ENCODE measurements at places on chromosomes 5 and 9. TPM values are rescaled to one million over a fixed set of nuclear protein-coding genes. Genes with fewer than 3 reads are reported as not detected.
A peak's percentile ranks its signal among the peaks of the same experiment; 100 is the strongest.

DCTN3 gene
- total RNA-seq = 89.4 TPM

CDC20B gene
- not detected for total RNA-seq

CDO1 gene
- total RNA-seq = 3.2 TPM

TLX3 gene
- not detected for total RNA-seq

CCDC183 gene
- total RNA-seq = not detected

ZNF454 gene
- total RNA-seq = 3.4 TPM

PCDHGB6 gene
- total RNA-seq = 4.5 TPM

OR2K2 gene
- not detected for total RNA-seq

MIGA2 gene
- total RNA-seq = 27.7 TPM

PFN3 gene
- total RNA-seq = not detected

HSPB3 gene
- total RNA-seq = not detected

GDA gene
- total RNA-seq = not detected

KIAA1958 gene
- 28.6 TPM for total RNA-seq

- no peaks in the 10 kb centered on the region for H3K36me3 ChIP-seq
- H3K4me1 ChIP-seq = no peaks in the 10 kb centered on the region
- no peaks in the 10 kb centered on the region for H3K27me3 ChIP-seq
- no peak for DNase-seq
- no peak overlapping the region for H3K27ac ChIP-seq
Observed at GRCh38 chr9:89519366-89519805, 21.5 kb upstream of the SEMA4D start.

DNA sequence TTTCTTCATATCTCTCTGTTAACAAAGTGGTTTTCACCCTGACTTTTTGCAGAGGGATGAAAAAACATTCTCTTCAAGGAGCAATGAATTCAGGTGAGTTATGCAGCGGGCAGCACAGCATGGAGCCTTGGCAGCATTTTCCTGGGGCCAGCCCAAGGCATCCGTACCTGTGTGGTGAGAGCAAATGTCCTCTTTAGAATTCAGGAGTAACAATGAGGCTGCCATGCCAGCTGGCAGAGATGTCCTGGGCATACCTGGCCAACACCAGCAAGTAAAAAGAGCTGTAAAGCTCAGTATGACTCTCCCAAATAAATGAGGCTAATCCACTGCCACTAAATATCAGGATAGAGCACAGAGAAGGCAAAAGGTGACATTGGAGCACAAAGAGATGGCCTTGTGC is 277.6 kb upstream of the TRPC7 start:
- peaks cover 62% of the 10 kb centered on the region for H3K27me3 ChIP-seq
- no peaks in the 10 kb centered on the region for H3K36me3 ChIP-seq
- no peak overlapping the region for H3K4me3 ChIP-seq
- H3K4me1 ChIP-seq = no peaks in the 10 kb centered on the region
- no peak overlapping the region for H3K27ac ChIP-seq

DNA sequence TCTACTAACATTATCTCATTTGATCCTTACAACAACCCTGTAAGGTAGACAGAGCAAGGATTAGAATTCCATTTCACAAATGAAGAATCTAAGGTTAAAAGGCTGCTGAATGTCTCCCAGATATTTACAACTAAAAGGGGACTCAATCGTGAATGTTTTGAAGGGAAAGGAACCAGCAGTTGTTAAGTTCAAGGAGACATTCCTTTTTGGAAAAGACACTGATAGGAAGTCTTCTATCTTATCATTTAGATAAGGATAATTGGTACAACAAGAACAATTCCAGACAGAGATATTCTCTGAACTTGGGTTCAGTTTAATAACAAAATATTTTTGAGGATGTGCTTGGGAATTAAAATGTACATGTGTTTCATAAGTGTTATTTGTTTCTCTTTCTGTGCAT is 37.5 kb upstream of the CER1 start:
- no peak for DNase-seq
- H3K27ac ChIP-seq = no peak overlapping the region
- no peak overlapping the region for H3K4me3 ChIP-seq

GRCh38 chr9:80489329-80489728 is 917.6 kb downstream of the TLE4 start:
- no peak for DNase-seq
- peaks cover 6% of the 10 kb centered on the region for H3K4me1 ChIP-seq
- no peak overlapping the region for H3K4me3 ChIP-seq

- H3K36me3 ChIP-seq = peaks cover 56% of the 10 kb centered on the region
- H3K4me3 ChIP-seq = no peak overlapping the region
- peak overlapping the region; percentile 41 for H3K27ac ChIP-seq
Observed at GRCh38 chr9:100108559-100108958, 9.5 kb downstream of the INVS start.

DNA sequence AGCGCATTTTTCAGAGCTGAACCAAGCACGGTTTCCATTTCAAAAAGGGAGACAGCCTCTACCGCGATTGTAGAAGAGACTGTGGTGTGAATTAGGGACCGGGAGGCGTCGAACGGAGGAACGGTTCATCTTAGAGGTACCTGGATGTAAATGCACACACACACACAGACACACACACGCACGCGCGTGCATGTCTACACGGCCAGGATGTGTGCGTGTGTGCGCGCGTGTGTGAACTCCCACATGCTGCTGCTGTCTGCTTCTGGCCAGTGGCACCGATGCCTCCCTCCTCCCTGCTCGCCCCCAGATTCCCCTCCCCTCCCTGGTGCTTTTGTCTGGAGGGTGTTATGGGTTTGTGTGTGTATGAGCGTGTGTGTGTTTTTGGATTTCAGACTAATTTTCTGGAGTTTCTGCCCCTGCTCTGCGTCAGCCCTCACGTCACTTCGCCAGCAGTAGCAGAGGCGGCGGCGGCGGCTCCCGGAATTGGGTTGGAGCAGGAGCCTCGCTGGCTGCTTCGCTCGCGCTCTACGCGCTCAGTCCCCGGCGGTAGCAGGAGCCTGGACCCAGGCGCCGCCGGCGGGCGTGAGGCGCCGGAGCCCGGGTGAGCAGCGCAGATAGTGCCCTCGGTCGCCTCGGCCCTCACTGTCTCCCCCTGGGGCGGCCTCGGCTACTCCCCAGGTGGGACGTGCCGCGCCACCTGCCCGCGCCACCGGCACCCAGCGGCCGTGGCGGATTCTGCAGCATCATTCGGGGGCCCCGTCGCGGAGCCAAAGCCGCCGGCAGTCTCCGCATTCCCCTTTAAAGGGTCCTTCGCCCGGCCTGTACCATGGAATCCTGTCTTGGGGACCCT is at the start of gene NTRK2:
Gene NTRK2 (plus strand): TSS at position 442 of the 850 bp plus-strand sequence. CDS start 1,020 bp downstream, outside the sequence.
- no peaks in the 10 kb centered on the region for H3K36me3 ChIP-seq
- H3K4me3 ChIP-seq = peak within 1 kb of the TSS; percentile 31
- peaks cover 5% of the 10 kb centered on the region for H3K4me1 ChIP-seq
- peaks cover 87% of the 10 kb centered on the region for H3K27me3 ChIP-seq
- peak; percentile 18 for DNase-seq
- no peak within 1 kb of the TSS for H3K27ac ChIP-seq

DNA sequence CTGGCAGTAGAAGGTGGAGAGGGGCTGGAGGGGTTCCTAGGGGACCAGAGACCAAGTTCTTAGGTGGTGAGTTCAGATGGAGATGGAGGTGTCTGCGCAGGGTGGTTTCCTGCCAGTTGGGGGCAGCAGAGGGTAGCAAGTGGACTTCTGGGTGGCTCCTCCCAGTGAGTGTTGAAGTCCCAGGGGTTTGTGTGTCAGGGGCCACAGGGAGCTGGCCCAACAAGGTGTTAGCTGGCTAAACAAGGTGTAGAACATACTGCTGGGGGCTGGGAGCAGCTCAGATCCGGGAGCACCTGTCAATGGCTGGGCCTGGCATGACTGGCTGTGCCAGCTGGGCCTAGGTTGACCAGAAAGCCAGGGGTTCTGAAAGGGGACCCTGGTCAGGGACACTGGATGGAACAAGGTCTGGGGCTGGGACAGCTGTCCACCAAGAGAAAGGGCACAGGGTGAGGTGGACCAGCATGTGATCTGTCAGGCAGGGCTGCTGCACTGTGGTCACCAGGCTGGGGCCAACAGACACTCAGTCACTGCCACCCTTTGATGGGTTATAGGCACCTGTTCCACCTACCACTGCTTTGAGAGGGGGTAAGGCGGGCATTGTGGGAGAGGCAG is 35.6 kb downstream of the DAB2IP start:
- H3K27ac ChIP-seq = no peak overlapping the region
- H3K4me1 ChIP-seq = no peaks in the 10 kb centered on the region
- H3K27me3 ChIP-seq = no peaks in the 10 kb centered on the region
- H3K36me3 ChIP-seq = no peaks in the 10 kb centered on the region
- DNase-seq = peak; percentile 73
- no peak overlapping the region for H3K4me3 ChIP-seq

GRCh38 chr9:127075624-127076372 is 46.6 kb downstream of the ANGPTL2 start:
- H3K36me3 ChIP-seq = no peaks in the 10 kb centered on the region
- DNase-seq = peak; percentile 6
- no peak overlapping the region for H3K4me3 ChIP-seq
- H3K27ac ChIP-seq = no peak overlapping the region
- H3K4me1 ChIP-seq = no peaks in the 10 kb centered on the region

GRCh38 chr5:176369934-176370711 is 4.8 kb downstream of the ARL10 start:
- peaks cover 4% of the 10 kb centered on the region for H3K36me3 ChIP-seq
- no peak overlapping the region for H3K4me3 ChIP-seq
- no peaks in the 10 kb centered on the region for H3K4me1 ChIP-seq
- H3K27me3 ChIP-seq = no peaks in the 10 kb centered on the region
- H3K27ac ChIP-seq = no peak overlapping the region

- no peaks in the 10 kb centered on the region for H3K27me3 ChIP-seq
- H3K36me3 ChIP-seq = no peaks in the 10 kb centered on the region
- no peaks in the 10 kb centered on the region for H3K4me1 ChIP-seq
- H3K4me3 ChIP-seq = no peak overlapping the region
- no peak overlapping the region for H3K27ac ChIP-seq
- DNase-seq = no peak
Observed at GRCh38 chr5:169827769-169828168, 152.5 kb downstream of the INSYN2B start.

- no peaks in the 10 kb centered on the region for H3K27me3 ChIP-seq
- no peak overlapping the region for H3K4me3 ChIP-seq
- no peaks in the 10 kb centered on the region for H3K4me1 ChIP-seq
- DNase-seq = no peak
Observed at GRCh38 chr5:14327624-14328023, 184.5 kb downstream of the TRIO start.

GRCh38 chr5:175146733-175147132 is 297.2 kb downstream of the DRD1 start:
- no peaks in the 10 kb centered on the region for H3K4me1 ChIP-seq
- no peak overlapping the region for H3K4me3 ChIP-seq
- H3K36me3 ChIP-seq = no peaks in the 10 kb centered on the region
- DNase-seq = no peak
- no peaks in the 10 kb centered on the region for H3K27me3 ChIP-seq

- no peak overlapping the region for H3K27ac ChIP-seq
- DNase-seq = no peak
- no peaks in the 10 kb centered on the region for H3K27me3 ChIP-seq
Observed at GRCh38 chr9:106930477-106930876, 67.5 kb downstream of the ZNF462 start.

DNA sequence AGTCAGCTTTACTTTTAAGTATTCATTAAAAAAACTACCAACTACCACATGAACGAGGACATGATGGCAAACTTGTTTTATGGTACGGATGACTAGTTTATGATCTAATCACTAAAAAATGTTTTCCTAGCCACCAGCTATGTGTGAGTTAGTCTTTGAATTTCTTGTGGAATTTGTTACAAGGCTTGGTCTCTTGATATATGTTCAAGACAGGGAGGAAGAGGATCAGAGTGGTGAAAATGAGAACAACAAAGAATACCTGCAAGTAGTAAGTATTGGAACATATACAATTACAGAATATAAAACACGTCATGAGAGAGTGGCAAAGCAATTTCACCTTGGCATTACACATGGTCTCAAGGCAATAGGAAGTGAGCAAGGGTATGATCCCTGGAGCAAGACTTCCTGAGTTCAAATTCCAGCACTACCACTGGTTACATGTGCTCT is 548.6 kb upstream of the TLE4 start:
- no peak overlapping the region for H3K27ac ChIP-seq
- no peaks in the 10 kb centered on the region for H3K36me3 ChIP-seq

- no peaks in the 10 kb centered on the region for H3K27me3 ChIP-seq
- H3K27ac ChIP-seq = no peak overlapping the region
- DNase-seq = no peak
- no peak overlapping the region for H3K4me3 ChIP-seq
Observed at GRCh38 chr9:15755660-15756059, 202.8 kb downstream of the CCDC171 start.

- H3K4me1 ChIP-seq = no peaks in the 10 kb centered on the region
- no peaks in the 10 kb centered on the region for H3K27me3 ChIP-seq
- no peaks in the 10 kb centered on the region for H3K36me3 ChIP-seq
- no peak for DNase-seq
Observed at GRCh38 chr9:13744261-13744901, 464.9 kb upstream of the MPDZ start.

- H3K4me1 ChIP-seq = no peaks in the 10 kb centered on the region
- no peaks in the 10 kb centered on the region for H3K27me3 ChIP-seq
- no peak overlapping the region for H3K4me3 ChIP-seq
- DNase-seq = no peak
Observed at GRCh38 chr9:19186232-19186631, 44.3 kb upstream of the DENND4C start.

DNA sequence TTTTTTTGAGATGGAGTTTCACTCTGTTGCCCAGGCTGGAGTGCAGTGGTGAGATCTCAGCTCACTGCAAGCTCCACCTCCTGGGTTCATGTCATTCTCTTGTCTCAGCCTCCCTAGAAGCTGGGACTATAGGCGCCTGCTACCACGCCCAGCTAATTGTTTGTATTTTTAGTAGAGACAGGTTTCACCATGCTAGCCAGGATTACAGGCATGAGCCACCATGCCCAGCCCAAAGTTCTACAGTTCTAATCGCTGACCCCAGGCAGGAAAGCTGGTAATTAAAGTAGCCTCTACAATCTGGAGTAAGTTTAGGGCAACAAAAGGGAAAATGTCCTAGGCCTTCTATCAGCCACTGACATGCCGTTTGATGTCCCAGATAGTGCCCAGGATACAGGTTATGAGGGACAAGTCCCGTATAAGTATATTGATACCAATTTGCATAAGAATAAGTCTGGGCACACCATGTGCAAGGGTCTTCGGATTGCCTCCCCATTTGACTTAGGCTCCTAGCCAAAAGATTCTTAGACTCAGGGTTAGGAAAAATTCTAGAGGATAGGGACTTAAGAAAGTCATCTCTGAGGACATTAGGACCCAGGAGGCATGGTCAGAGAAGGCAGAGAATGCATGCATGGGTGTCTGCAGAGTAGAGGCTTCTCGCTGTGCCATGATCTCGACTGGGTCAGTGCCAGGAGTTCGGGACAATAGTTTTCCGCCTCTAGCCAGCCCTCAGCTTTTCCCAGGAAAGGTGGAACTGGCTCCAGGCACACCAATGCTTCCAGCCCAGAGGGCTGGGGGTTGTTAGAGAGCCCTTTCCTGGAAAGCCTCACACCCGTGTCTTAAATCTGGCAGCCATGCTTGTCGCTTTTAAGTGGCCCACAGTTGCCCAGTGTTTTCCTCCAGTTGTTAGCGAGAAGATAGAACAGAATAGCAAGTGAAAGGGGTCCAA is 1111.1 kb downstream of the TAF11L14 start:
- H3K27ac ChIP-seq = no peak overlapping the region
- H3K27me3 ChIP-seq = no peaks in the 10 kb centered on the region
- H3K4me1 ChIP-seq = no peaks in the 10 kb centered on the region
- no peak overlapping the region for H3K4me3 ChIP-seq

All from A673 (cell line).